ENCODE measurements at places on chromosomes 7 and 10.

DNA sequence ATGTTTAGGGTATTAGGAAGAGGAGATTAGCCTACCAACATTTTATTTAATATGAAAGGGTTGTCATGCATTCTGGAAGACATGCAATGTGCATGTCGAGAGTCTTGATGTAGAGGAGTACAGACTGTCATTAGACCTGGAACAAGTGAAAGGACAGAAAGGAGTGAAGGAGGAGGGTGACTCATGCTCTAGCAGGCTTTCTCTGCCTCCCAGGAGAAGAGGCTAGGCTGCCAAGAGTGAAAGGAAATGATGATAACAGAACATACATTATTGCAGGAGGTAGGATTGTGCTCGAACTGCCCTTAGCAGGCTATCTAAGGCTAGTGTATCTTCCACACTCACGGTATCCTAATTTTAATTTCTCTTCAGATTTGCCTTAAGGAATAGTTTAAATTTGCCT is 228.8 kb downstream of the EXOC4 start:
- DNase-seq: no peak

GRCh38 chr7:142871260-142872105 is 14.1 kb downstream of the TRPV6 start:
- DNase-seq: no peak

DNA sequence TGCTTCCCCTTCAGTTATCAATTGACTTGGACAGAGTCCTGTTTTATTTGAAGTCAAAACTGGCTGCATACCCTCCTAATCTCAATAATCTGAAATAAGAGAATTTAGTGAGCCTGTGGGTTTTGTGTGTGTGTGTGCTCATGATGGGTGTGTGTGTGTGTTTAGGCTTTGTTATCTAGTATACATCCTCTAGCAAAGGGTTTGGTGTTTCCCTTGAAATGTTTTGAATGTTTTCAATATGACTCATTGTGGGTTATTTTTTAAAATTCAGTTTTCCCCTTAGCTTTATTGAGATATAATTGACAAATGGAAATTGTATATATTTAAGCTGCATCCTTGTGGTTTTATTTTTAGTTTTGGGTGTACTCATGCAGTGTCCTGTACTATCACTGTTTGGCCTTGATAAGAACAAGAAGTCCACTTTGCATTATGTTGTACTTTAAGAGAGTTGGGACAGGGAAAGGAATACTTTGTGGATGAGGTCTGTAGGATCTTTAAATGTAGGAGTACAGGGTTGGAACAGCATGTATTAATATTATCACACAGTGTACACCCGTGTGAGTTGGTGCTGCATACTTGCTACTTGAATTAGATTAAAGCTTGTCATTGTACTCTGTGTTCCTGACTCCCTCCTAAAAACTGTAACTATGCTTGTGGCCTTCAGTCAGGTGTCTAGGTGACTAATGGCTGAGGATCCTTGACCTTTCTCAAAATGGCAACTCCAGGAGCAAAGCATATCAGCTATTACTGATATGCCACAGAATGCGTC is 58.3 kb downstream of the VCL start:
- DNase-seq: peak; percentile 73

DNA sequence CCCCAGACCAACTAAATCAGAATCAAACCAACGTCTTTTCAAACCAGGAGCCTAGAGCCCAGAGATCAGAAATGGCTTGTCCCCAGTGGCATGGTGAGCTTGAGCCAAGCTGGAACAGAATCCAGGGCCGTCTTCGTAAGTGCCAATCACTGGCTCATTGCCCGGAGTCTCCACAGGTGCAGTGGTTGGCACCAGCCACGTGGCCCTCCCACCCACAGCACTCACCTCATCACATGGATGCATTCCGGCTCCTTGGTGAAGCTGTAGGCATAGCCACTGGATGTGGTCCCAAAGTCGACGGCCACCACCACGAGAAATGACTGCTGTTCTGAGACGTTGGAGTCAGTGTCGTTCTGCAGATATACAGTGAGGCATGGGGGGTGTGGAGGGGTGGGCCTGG is 37.4 kb downstream of the HSPA12A start:
- DNase-seq: no peak

GRCh38 chr7:92880212-92881090 is 44.1 kb upstream of the CDK6 start:
- no peak for DNase-seq

DNA sequence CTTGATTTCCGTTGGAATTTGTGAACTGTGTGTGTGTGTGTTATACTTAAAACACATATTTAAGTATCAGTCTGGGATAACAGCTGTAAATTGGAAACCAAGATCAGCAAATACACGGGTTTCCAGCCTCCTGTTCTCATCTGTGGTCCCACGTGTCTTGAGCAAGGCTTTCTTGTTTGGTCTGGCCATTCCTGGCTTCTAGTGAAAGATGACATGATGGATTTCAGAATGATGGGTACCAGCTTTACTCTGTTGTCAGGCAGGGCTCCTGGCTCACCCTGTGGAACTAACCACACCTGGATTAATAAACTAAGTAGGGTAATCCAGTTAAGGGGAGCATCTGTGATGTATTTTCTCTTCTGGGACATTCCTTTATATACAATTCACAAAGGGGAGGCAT is 346.2 kb upstream of the AOAH start:
- DNase-seq: no peak

- DNase-seq: no peak
These were observed 1172.9 kb upstream of the AUTS2 start for GRCh38 chr7:68425377-68425776.

- DNase-seq: no peak
These were observed 510.9 kb downstream of the RPS24 start for GRCh38 chr10:78544423-78545090.

DNA sequence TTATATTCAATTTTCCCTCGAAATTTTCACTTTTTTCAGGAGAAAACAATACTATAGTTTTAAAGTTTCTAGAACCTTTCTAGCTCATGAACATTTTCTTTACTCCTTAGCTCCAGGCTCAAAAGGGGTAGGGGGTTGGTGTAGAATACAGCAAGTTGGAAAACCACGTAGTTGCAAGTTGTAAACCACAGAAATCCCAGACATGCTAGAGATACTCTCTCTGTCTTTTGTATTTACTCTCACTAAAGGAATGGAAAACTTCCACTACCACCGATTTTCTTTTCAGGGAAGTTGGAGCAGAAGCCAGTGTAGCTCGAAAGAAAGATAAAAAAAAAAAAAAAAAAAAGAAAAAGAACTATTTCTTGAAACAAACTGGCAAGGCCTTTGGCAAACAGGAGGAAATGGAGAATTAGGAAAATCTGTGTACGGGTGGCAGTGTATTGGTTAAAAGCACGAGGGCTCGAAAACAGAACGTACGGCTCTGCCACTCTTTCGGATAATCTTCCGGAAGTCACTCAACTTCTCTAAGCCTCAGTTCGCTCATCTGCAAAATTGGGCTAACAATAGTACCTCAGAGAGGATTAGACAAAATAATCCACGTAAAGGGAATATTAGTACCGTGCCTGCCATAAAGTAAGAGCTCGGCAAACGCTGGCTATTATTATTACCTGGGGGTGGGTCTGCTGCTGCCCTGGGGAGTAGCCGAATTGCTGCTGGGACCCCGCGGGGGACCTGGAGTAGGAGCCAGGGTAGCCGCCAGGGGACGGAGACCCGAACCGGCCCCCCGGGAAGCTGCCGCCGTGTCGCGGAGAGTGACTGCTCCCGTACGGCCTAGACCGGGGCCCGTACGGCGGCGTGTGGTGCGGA is 628 bp downstream of the MPLKIP start:
- DNase-seq: no peak
